ENCODE measurements at places on chromosomes 4 and X.

DNA sequence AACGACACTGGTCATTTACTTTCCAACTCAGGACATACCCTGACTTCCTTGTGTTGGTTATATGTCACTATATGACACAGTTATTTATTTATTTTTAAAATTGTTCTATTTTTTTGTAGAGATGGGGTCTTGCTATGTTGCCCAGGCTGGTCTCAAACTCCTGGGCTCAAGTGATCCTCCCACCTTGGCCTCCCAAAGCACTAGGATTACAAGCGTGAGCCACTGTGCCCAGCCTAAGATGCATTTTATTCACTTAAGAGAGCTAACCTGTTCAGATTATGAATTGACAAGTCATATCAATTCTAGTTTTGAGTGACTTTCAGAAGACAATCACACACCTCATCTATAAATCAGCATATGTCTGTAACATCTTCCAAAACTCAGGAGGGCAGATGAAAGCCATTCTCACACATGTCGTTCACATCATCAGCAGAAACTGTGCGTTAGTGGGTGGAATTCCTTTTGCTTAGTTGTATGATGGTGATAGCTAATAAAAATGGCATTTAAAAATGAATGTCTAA, 9.4 kb upstream of the RHOH start:
- no peak for DNase-seq

DNA sequence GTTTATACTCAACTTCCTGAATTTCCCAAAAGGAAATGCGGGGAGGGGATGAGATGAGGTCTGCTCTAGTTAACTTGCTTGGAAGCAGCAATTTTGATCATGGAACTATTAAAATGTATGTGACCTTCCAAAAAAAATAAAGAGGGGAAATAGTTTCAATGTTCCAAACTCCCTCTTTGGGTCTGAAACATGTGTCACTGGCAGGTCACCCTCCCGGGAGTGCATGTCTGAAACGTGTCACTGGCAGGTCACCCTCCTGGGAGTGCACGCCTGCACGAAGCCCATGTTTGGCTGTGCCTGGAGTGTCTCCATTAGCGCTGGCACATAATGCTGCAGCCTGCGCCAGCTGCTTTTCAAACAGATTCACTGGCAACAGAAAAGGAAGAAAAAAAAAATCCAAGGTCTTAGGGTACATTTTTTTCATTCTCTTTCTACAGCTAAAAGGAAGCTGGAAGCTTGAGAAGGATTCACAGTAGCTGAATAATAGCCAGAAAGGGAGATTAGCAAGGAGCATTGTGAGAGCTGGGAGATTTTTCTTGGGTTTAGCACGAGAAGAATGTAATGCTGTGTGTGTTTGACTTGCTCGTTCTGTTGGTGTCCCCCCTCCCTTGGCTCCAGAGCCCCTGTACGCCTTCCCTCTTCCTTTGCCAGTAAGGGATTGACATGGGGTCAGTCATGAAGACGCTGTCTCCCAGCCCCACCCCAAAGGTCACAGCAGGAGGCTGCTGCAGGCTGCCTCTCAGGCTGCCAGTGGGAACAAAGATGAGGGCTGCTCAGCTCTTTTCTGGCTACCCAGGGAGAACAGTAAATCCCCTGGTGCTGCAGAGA, 39.2 kb upstream of the TLR3 start:
- no peak for DNase-seq

GRCh38 chr4:90824266-90825150, 697.3 kb downstream of the CCSER1 start:
- DNase-seq, result no peak

DNA sequence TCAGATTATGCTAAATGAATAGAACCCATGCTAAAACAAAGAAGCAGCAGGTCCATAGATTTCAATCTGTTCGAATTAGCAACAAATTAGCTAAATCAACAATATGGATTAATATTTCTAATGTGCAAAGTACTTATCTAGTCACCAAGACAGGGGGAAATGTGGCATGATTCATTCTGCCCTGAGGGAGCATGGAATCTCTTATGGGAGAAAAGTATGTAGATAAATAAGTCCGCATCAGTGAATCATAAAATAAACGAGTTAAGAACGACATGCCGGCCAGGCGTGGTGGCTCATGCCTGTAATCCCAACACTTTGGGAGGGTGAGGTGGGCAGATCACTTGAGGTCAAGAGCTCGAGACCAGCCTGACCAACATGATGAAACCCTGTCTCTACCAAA, 102.1 kb downstream of the ANOS1 start:
- DNase-seq, result no peak

GRCh38 chrX:103539695-103540094, 20.4 kb upstream of the RAB40A start:
- no peak for DNase-seq

DNA sequence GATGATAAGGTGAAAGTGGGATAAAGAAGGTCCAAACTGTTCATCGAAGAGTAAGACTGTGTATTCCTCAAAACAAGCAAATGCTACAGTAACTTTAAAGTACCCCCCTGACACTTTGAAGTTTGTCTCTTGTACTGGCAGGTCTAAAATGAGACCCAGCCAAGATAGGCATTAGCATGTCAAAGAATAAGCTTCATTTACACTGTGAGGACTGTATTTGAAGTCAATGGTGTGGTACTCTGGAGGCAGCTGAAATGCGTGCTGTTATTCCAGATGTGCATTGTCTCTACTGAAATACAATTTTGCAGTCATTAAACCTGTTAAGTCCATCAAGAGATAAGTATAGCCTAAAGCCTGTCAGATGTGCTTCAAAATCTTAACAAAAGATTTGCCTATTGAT, 288.9 kb upstream of the TECRL start:
- no peak for DNase-seq
